ENCODE measurements at places on chromosomes 11 and 22.

- DNase-seq, result no peak
Observed at GRCh38 chr22:46456818-46457163, 80.6 kb downstream of the CELSR1 start.

GRCh38 chr11:87351676-87352075 is 313.9 kb downstream of the TMEM135 start:
- peak; percentile 16 for DNase-seq

- DNase-seq, result peak; percentile 36
Observed at GRCh38 chr11:114031246-114031966, 28.1 kb upstream of the ZBTB16 start.

DNA sequence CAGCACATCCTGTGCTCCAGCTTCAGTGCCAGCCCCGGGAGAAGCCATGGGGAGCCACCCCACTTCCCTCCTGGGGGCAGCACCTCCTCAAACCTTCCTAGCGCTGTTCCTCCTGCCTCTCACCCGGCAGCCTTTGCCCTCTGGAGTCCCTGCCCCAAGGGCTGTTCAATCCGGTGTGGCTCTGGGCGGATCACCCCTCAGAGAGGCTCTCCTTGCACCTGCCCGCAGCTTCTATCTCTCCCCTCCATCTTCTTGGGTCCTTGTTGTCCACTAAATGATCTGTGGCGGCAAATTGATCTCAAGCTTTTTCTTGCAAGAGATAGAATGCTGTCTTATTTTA is 18.1 kb upstream of the CDKN1C start:
- DNase-seq, result no peak

DNA sequence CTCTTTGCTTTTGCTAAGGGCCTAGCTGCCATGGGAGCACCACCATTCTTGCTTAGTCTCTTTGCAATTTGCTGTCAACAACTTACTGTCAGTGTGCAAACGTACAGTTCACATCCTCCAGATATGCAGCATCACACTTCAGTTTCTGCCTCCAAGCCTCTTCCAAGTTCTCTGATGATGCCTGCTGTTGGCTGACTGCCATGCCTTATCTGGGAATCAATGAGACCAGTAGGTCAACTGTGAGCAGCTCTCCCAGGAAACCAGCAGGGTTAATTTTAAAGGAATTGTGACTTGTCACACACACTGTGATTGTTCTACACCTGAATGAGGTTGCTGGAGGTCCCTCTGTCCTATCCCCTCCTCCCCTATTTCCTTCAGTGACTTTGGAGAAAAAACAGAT is 56.0 kb downstream of the COPB1 start:
- no peak for DNase-seq

- no peak for DNase-seq
Observed at GRCh38 chr11:115944596-115944995, 440.4 kb upstream of the CADM1 start.

DNA sequence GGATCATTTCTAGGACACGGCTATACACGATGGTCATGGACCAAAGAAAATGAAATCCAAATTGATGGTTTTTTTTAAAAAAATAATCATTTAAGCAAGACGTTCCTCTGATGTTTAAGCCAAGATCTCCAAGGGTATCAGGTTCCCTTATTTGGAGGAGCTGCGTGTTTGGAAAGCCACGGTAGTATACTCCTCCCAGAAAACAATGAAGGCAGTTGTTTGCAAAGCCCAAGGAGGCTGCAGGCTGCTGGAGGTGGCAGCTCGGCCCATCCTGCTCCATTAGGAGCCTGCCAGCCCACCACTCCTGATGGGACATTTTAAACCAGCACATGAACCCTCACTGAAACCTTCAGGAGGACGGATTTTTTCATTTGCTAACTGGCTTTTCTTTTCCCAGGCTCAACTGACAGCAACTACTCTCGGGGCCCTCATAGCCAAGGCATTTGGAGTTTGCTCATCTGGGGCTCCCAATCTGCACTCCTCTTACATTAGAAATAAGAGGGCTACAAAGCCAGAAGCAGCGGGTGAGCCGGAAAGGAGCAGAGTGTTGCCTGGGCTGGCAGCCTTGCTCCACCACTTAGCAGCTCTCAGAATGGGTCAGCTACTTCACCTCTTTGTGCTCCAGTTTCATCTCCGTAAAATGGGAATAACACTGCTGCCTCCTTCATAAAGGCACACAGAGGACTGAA is 58.4 kb downstream of the ABTB2 start:
- no peak for DNase-seq

DNA sequence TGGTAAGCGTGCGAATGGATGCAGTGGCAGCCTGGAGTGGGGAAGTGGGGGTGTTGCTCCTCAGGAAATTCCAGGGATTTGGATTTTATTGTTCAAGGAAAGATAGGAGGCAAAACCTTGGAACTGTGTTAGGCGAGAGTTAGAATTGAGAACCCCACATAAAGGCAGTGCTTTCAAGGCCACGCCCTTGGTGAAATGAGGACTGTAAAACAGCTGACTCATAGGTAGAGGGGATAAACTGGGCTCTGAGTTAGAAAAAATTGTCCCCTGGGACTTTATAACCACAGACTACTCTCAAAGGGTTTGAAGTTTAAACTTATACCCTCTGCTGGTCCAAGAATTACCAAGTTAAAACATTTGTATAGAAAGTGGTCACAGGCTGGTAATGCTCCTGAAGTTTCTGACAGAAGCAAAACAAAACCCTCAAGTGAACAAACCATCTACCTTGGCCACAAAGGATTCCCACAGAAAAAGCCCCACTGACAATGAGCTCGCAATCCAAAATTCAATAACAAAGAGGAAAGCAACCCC is 250.3 kb upstream of the TBCEL start:
- no peak for DNase-seq

DNA sequence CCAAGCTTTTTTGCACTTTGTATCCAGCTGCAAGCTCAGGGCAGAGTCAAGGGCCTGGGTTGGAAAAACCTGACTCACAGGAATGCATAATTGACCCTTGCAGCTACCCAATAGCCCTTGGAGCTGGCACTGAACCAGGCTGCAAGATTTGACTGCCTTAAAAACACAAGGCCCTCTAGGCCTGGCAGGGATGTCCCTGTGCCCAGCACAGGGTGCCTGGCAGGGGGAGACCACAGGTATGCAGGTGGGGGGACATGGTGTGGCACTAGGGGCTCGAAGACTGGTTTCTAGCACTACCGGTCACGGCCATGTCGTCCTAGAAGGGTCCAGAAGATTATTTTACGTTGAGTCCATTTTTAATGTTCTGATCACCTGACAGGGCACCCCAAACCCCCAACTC is 30.2 kb downstream of the SBF1 start:
- no peak for DNase-seq

GRCh38 chr22:45949258-45949870 is 27.6 kb downstream of the WNT7B start:
- DNase-seq, result no peak

DNA sequence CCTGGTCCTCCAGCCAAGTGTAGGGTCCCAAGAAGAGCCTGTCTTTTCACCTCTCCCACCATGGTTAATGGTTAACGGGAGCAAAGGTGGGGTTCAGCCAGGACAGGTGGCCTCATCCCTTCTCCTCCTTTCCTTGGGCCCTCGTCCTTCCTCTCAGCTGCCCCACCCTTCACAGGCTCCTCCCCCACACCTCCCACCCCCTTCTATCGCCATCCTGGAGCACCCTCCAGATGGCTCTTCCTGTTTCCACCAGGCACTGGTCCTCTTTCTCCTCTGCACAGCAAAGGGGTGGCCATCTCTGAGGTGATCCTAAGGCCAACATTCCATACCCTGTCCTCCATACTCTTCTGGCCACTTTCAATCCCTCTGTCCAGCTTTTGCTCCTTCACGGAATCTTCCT is 48.9 kb downstream of the SLC22A12 start:
- DNase-seq, result no peak

DNA sequence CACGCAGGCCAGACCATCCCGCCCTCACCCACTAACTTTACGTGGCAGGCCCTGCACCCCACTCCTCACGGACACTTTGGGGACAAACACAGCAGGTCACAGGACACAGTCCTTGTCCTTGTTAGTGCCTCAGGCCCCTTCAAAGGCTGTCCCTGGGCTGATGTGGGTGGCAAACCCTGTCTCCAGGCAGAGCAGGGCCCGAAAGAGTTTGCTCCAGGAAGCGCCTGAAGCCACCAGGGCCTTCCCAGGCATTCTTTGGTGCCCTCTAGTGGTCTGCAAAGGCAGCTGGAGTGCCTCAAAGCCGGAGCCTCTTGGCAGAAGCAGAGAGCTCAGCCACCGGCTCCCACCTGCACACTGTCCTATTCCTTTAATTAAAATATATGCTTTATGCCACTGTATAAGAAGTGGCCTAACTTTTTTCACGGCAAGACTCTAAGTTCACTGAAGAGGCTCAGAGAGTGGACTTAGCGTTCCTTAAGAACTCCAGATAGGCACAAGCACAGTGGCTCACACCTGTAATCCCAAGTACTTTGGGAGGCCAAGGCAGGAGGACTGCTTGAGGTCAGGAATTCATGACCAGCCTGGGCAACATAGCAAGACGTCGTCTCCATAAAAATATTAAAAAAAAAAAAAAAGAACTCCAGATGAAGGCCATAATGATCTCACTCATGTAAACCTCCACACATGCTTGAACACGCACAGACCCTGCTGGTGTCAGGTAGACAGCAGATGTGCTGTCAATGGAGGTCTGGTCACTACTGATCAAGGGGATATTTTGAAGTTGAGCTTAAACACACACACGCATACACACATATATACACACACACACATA is 11.1 kb downstream of the TXN2 start:
- peak; percentile 90 for DNase-seq

DNA sequence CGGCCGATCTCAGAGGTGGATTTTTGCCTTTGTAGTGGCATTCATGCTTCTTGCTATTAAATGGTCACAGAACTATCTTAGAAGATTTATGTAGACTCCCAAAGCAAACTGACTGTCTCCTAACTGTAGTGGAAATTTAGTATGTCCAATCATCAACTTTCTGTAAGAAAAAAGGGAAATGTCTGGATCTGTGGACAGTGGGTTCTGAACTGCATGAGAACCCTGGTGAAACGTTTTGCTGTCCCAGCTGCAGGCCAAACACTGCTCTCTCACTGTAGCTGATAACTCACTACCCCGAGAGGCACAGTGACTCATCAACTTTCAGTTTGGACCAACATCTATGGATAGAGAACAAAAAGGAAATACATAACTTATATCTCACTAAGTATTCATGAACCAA is 387.1 kb downstream of the SOX6 start:
- peak; percentile 77 for DNase-seq

GRCh38 chr11:109362059-109362458 is 59.9 kb upstream of the C11orf87 start:
- DNase-seq, result no peak

DNA sequence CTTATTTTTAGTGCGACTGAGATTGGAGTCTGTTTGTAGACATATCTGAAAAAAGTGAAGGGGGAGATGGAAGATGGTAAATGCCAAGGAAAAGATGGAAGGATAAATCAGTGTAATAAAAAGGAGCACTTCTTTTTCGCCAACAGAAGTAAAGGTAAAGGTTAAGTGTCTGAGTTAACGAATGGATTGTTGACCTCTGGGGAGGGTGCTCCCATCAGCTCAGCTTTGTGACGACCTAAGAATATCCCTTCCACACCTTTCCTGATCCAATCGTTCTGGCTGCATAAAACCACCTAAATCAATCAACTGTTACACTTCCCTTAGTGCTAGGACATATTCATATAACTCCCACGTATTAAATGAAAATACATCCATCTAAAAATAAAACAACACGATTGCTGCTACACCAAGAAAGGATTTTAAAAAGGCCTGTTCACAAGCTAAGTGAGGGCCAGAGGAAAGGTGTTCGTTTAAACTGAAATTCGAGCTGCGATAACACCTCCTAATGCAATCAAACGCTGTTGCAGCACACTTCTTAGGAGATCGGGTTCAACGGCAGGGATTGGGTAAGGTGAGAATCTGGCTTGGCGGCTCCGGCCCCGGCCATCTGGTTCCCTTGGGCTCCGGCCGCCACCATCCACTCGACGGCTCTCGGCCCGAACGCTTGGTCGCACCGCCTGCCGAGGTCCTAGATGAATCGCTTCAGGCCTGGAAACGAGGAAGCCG is 658 bp downstream of the C11orf71 start:
- no peak for DNase-seq

GRCh38 chr11:94790661-94791180 is 22.6 kb downstream of the AMOTL1 start:
- no peak for DNase-seq

Measured in suppressor macrophage treated with lipopolysaccharide for 1 hour (primary cell).